Activated CD4-positive, alpha-beta T cell treated with anti-CD3 and anti-CD28 coated beads, Interleukin-2, amount 50 U/mL, for 16 hours (primary cell): ENCODE measurements at places on chromosomes 4 and X.

GRCh38 chrX:127038065-127038464, 218.5 kb downstream of the PRR32 start:
- peak; percentile 10 for DNase-seq

- DNase-seq, result no peak
Observed at GRCh38 chrX:150527108-150527507, 41.3 kb upstream of the MTM1 start.

- DNase-seq, result no peak
Observed at GRCh38 chrX:136781180-136781797, 557 bp upstream of the ARHGEF6 start.

GRCh38 chrX:10726647-10727046, 106.3 kb upstream of the MID1 start:
- DNase-seq, result no peak

GRCh38 chr4:122086338-122087065, 65.6 kb upstream of the BLTP1 start:
- no peak for DNase-seq

DNA sequence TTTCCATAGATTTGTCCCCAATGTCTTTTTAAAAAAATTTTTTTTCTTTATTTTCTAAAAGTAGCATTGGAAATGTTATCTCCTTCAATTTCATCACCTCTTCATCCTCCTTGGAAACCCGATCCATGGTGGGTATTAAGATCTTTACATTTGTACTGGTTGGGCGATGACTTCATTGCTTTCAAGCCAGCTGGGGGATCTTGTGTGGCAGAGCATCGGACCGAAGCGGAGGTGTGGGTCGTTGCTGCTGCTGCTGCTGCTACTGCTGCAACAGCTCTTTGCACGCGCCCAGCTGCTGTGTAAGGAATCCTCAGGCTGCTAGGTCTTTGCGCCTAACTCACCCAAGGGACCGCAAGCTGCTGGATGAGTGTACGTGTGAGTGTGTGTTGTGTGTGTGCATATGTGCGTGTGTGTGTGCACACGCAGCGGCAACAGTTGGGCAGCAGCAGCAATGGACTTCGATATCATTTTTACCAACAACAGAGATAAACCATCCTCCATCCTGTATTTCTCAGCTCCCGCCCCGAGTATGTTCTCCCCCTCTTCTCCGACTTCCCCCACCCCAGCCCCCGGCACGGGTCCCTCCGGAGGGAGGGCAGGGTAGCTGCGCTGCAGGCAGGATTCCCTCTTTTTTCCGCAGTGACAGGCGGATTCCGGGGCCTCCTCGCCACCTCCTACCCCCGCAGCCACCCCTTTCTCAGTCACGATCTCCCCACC, 768 bp upstream of the CDKL5 start:
- DNase-seq, result peak; percentile 18

DNA sequence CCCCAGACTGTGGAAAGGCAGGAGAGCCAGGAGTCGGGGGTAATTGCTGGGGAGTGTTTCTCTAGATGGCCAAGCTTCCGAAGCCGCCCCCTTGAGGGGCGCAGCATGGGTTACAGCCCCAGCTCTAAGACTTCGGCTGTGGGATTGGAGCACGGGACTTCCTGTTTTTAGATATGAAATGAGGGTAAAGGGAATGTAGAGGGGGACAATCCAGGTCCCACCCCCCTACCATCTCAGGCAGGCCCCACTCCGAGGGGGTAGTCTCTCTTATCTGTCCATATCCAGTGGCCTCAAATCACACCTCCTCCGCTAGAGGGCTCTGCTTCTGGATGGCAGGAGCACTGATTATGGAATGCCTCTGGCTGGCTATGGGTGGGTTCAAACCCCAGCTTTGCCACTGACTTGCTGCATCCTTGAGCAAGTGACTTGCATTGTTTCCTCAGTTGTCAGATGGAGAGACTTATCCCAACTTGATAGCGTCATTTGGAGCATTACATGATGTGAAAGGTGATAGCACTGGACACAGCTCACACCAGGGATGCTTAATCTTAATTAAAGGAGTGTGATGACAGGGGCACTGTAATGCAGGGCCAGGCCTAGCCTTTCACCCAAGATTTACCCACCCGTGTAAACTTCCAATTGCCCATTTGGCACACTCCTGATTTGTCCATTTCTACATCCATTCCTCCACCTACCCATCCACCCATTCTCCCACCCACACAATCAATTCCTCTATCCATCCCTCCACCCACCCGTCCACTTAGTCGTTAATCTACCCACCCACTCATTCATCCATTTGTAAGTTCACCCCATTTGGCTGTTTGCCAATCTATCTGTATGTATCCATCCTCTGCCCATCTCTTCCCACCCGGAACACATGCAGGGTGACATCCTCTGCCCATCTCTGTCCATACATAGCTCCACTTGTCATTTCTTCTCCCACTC, 848 bp upstream of the KCND1 start:
- peak; percentile 36 for DNase-seq

DNA sequence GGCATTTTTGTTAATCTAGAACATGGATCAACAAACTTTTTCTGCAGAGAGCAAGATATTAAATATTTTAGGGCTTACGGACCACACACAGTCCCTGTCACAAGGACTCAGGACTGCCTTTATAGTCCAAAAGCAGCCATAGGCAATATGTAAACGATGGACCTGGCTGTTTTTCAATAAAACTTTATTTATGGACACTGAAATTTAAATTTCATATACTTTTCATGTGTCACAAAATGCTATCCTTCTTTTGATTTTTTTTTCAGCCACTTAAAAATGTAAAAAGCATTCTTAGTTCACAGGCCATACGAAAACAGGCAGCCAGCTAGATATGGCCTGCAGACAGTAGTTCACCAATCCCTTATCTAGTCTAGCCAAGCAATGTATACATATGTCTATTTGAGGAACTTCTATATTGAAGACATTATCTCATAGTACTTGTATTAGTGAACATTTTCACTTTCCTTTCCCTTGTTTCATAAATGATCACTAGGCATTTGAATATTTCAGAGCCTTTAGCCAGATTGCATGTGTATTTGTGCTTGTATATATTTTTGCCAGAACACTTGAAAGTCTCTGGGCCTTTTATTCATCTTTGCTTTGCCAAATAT, 350.9 kb downstream of the RPA4 start:
- DNase-seq, result no peak

DNA sequence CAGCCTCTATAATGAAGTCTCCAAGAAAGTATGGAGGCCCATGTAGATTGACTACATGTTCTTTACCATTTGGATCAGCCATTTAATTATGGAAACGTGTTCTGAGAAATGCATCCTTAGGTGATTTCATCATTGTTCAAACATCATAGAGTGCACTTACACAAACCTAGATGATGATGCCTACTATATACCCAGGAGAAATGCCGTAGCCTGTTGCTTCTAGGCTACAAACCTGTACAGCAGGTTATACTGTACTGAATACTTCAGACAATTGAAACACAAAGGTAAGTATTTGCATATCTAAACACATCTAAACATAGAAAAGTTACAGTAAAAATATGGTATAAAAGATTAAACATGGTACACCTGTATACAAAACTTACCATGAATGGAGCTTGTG, 186.5 kb upstream of the FSTL5 start:
- DNase-seq, result no peak

GRCh38 chrX:30219372-30219771, 4.0 kb downstream of the MAGEB2 start:
- DNase-seq, result no peak

DNA sequence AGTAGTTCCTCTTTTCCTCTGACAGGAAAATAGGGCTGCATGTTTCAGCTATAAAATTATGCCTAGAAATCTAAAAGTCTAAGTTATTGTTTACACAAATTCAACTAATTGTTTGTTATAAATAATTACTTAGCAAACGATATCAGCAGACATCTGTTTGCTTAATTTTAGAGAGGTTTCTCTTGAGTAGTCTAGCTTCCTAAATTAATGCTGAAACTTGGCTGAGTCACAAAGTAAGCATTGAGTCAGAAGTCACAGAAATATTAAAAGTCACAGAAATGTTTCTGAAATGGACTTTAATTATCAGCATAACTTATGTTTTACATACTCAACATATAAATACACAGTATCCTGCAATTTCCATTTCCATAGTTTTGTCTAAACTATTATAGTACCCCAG, 1044.0 kb downstream of the CCSER1 start:
- DNase-seq, result no peak

GRCh38 chrX:103248553-103248952, 6.4 kb downstream of the TCEAL8 start:
- DNase-seq, result peak; percentile 8

DNA sequence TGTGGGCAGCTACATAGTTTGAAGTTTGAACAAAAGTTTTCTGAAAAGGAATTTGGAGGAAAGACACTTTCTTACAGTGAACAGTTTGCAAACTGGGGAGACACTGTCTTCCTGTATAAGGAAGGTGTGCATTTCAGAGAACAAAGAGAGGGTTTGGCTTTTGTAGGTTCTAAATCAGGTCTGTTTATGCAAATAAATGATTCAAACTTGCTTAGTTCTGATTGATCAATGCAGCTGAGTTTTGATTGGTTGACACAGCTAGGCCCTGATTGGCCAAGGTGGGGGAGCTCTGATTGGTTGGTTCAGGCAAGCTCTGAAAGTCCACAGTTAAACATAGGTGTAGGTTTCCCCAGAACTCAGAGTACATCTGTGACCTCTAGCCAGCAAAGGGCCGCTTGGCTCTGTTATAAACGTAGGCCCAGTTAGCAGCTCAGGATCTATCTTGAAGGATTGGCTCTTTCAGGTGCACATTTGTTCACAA, 63.0 kb upstream of the ENPP6 start:
- peak; percentile 75 for DNase-seq

GRCh38 chr4:76597423-76597979, 162.5 kb downstream of the SHROOM3 start:
- no peak for DNase-seq
